Chondrocyte (in vitro differentiated cells): ENCODE measurements at places on chromosomes 3 and 15.

- peak overlapping the region; percentile 75 for H3K27ac ChIP-seq
- no peaks in the 10 kb centered on the region for H3K36me3 ChIP-seq
- H3K27me3 ChIP-seq: no peaks in the 10 kb centered on the region
- H3K4me3 ChIP-seq: no peak overlapping the region
Measured at GRCh38 chr3:177597311-177598096, 400.2 kb upstream of the TBL1XR1 start.

DNA sequence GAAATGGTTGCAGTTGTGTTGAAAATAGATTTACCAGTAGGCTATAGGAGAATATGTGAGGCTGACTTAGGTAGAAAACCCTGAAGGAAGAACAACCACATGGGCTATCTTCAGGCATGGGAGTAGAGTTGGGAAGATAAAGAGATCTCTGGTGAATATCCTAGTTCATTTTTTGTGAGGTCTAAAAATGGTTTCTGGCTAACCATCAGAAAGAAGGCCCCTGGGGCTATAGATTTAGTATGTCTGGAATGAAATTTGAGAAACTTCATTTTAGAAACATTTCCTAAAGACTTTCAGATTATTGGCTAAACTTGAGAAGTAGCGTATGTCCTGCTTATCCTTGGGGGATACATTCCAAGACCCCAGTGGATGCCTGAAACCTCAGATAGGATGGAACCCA is 148.2 kb downstream of the NAALADL2 start:
- peaks cover 13% of the 10 kb centered on the region for H3K4me1 ChIP-seq
- no peaks in the 10 kb centered on the region for H3K27me3 ChIP-seq
- no peak overlapping the region for H3K4me3 ChIP-seq
- H3K27ac ChIP-seq: no peak overlapping the region

GRCh38 chr3:190058521-190059241 is 62.0 kb downstream of the P3H2 start:
- peak overlapping the region; percentile 82 for H3K27ac ChIP-seq
- H3K4me1 ChIP-seq: peaks cover 85% of the 10 kb centered on the region
- DNase-seq: no peak

GRCh38 chr15:72078887-72079286 is 39.1 kb downstream of the MYO9A start:
- no peak for DNase-seq
- H3K36me3 ChIP-seq: no peaks in the 10 kb centered on the region
- no peak overlapping the region for H3K27ac ChIP-seq
- peaks cover 22% of the 10 kb centered on the region for H3K4me1 ChIP-seq
- no peak overlapping the region for H3K4me3 ChIP-seq
